Stimulated activated CD8-positive, alpha-beta memory T cell treated with anti-CD3 and anti-CD28 coated beads, Interleukin-7, amount 100 ng/mL, for 48 hours (primary cell): ENCODE measurements at places on chromosomes 11 and 22.

DNA sequence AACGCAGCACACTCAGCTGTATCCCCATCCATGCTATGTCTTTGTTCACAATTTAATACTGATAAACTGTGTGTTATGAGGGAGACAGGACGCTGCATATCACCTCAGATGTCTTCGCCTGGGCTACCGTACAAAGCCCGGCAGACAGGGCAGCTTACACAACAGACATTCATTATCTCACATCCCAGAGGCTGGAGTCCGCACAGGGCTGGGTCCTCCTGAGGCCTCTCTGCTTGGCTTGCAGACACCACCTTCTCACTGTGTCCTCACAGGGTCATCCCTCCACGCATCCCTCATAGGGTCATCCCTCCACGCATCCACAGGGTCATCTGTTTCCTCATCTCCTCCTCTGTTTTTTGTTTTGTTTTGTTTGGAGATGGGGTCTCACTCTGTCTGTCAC, 61.2 kb downstream of the SHANK2 start:
- no peak for DNase-seq

GRCh38 chr22:46563381-46564083, 26.1 kb upstream of the CELSR1 start:
- peak; percentile 50 for DNase-seq

DNA sequence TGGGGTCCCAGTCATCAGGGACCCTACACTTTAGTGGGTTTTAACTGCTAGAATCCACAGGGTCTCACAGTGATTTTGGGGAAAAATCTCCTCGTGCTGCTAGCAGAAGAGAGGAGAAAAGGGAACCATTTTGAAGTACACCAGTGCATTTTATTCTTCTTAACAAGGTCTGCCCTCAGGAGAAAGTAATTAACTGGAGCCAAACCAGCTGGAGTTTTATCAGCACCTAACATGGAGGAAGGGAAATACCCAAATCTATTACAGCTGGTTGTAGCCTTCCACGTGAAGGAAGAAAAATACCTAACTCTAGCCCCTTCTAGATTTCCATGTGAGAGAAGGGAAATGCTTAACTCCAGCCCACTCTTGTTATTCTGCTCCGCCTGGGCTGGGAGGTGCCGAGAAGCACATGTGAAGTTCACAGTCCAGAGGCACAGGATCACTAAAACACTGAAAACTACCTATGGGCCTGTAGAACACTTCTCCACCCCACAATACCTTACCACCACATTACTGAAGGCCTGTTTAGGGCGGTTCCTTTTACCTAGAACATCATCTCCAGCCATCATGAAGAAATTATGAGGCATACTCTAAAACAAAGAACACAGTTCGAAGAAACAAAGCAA, 31.3 kb upstream of the TEAD1 start:
- DNase-seq, result no peak

DNA sequence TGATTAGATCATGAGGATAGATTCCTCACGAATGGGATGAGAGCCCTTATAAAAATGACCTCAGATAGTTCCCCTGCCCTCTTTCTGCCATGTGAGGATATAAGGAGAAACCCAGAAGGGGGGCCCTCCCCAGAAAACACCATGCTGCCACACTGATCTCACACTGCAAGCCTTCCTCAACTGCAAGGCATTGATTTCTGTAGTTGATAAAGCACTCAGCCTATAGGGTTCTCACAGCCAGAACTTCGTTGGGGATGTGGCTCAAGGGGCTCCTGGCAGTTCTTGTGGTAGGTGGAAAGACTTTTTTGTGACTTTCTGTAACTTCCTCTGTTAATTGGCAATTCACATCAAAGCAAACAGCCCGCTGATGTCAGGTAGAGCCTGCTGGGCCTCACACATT, 108.9 kb downstream of the CD44 start:
- DNase-seq, result no peak

- no peak for DNase-seq
Measured at GRCh38 chr11:31325160-31325559, 44.4 kb downstream of the DCDC1 start.

DNA sequence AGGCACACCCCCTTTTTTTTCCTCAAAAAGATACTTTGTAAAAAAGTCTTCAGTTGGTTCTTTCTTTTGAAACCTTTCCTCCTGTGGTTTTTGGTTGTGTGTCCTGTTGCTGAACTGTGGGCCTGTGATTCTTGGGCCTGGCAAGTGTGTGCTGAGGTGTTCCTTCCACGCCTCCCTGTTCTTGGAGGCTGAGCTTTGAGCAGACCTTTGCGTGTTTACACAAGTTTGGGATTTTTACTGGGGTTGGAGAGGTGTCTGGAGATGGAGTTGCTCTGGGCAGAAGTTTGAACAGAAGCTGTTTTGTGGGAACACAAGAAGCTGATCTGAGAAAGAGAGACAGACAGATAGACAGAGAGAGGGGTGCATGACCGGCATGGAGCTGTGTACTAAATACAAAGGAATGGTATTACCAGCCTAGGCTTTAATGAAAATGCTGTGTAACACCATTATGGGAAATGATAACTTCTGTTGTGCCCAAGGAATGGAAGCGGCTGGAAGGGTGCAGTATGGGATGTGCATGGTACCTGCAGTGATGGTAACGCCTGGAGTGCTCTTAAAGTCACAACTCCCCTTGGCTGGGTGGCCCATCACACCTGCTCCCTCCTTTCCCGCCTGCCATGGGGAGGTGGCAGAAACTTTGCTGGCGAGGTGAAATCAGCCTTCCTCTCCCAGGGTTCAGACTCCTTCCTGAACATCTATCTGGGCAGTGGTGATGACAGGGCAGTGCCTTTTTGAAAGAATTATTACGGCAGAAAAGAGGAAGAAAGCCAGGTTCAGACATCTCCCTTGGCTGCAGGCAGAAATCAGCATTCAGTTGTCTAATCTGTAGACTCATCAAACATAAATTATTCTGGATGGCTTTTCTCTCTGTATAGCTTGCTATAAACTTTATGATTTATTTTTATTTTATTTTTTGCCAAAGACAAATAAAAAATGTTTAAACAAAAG, 70.4 kb downstream of the LDLRAD3 start:
- no peak for DNase-seq

GRCh38 chr11:132050049-132050448, 679.6 kb downstream of the NTM start:
- DNase-seq, result no peak

DNA sequence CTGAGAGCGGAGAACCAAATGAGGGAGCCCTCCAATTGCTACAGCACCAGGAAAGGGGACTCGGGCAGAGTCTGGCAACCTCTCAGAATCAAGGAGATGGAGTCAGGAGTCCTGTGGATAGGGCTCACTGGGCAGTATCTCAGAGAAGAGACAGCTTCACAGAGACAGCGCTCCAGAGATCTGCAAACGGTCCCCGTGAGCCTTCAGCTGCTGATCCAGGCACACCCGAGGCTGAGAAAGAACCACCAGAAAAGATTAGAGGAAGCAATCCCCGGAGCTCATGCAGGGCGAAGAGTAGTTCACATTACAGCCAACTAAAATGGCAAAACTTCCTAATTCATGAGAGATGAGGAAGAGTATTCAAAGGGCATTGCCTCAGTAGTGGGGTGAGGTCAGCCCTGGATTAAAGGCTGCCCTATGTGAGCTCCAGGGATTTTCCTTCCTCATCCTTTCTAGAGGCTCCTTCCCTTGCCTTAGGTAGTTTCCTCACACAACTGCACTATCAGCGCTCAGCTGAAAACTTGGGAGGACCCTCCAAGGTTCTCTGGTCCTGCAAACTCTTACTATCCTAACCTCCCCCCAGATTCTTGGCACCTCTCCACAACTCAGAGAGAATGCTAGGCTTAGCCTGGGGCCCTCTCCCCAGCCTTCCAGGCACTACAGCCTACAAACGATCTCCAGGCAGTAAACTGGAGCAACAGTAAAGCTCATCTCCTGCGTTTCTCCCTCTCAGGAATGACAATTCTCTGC, 23.7 kb downstream of the SCN4B start:
- DNase-seq, result no peak

DNA sequence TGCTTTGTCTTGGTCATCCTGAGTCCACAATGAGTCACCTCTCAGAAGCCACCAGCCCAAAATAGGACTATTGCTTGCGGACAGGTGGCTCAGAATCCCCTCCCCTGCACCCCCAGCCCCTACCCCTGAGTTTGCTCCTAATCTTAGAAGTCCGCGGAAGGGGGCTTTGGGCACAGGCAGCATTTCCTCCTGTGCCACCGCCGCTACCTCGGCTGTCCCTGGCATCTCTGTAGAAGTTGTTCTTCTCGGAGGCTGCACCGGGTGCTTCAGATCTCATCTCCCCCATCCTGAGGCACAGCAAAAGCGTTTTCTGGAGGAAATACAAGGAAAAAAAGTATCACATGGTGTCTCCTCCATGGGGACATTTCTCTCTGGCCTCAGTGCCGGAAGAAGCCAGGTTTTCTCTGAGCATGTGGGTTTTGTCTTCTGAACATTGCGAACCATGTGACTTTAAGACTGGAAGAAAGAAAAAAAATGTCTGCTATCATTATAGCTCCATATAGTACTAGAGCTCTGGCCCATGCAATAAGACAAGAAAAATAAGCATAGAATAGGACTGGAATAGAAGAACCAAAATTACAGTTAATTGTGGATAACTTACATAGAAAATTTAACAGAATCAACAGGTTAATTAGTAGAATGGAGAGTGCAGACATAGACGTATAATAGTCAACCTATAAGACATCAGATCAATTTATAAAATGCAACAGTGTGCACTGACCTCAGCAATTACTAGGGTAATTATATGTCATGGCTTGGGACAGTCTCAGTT, 63.2 kb downstream of the SHISAL1 start:
- no peak for DNase-seq

DNA sequence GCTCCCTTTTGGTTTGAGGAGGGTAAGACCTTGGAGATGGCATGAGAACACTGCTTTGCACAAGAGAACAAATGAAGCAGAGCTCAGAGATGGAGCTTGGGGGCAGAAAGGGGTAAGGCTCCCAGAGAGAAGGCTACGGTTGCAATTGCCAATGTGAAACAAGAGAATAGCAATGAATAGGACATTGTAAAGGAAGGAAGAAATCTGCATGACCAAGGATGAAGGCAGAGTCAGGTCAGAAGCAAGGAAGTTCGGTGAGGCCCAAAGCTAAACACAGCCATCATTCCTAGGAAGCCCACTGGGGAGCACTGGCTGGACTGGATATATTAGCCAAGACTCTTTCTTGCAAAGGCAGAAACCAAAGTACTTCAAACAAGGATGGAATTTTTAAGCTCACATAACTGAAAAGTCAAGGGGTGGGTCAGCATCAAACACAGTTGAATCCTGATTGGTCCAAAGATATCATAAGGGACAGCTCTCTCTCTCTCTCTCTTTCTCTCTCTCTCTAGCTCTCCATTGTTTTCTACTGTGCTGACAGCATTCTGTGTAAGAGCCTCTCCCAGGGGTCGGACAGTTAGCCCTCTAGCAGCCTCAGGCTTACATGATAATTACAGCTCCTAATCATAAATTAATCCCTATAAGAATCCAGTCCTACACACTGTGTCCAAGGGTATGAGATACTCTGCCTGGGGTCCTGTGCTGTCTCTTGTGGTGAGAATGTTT, 484.3 kb downstream of the SOX6 start:
- no peak for DNase-seq

DNA sequence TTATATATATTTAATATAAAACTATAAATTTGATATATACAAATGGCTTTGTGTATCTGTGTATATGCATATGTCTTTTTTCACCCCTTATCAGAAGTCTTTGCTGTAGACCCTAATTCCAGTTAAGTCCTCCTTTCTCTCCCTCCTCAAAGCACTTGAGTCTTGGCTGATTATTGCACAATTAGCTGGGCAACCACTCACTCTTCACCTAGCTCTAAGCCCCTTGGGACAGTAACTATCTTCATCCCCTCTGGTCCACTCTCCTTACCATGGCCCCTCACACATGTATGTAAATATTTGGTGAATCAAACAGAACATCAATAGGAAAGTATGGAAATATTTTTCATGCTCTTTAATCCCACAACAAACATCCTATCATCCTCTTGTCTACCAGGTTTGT, 909 bp upstream of the OR5B21 start:
- DNase-seq, result no peak

DNA sequence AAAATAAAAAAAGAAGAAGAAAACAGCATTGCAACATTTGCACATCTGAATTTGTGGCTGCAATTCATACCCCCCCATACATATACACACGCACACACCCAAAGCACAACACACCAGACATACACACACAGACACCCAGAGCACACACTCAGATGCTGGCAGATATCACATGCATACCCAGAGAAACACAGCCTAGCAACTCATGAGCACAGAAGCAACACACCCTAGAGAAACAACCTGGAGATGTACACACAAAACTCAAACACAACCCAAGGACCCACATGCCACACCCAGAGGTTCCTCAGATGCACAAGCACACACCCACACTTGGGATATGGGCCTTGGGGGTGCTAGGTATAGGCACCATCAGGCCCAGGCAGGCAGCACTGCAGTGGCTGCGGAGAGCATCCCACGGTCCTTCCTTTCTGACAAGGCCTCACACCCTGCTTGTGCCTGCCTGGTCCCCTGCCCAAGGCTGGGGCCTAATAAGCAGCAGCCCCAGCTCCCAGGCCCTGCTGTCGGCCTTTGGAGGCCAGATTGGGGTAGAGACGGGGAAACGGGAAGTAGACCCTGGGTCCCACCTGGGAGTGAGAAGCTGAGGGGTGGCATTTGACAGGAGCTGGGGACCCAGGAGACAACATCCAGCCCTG, 3.1 kb downstream of the CST6 start:
- no peak for DNase-seq

DNA sequence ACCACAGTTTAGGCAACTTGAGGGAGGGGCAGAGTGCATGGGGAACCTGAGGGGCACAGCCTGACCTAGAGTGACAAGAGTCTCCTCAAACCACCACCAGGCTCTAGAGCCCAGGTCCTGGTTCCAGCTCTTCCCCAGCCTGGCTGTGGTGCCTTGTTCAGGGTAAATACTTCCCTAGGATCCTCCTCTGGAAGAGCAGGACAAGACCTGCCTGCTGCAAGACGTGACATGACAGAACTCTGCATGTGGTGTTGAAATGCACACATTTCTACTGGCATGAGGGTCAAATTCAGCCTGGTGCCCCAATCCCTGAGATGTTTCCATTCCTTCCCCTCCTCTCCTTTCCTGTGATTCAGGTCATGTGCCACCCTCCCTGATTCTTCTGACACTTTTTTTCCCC, 3.3 kb downstream of the SEC14L2 start:
- no peak for DNase-seq

GRCh38 chr11:78351979-78352841, 65.4 kb downstream of the GAB2 start:
- no peak for DNase-seq

DNA sequence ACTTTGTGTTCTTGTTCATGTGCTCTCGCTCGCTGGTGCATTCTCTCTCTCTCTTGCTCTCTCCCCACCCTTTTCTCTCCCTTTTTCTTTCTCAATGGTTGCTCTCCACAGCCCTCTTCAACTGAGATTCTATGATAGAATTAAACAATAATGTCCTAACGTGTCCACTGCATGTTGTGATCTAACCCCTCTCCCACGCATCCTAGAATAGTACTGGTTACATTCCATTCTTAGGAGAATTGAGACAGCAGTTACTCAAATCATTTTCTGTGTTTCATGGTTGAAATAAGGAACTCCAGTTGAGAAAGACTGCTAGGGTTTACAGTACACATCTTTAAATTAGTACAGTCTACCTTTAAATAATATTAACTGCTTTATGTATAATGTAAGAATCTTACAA, 318.1 kb upstream of the PITPNB start:
- DNase-seq, result no peak

GRCh38 chr11:15663777-15664218, 549.1 kb downstream of the INSC start:
- DNase-seq, result no peak
